ENCODE measurements at places on chromosomes 1 and 21.

GRCh38 chr1:26067432-26067911 is at the start of gene TRIM63:
Gene TRIM63 (minus strand): TSS chr1:26067630. CDS start chr1:26067494, 136 bp downstream.
- DNase-seq = no peak

DNA sequence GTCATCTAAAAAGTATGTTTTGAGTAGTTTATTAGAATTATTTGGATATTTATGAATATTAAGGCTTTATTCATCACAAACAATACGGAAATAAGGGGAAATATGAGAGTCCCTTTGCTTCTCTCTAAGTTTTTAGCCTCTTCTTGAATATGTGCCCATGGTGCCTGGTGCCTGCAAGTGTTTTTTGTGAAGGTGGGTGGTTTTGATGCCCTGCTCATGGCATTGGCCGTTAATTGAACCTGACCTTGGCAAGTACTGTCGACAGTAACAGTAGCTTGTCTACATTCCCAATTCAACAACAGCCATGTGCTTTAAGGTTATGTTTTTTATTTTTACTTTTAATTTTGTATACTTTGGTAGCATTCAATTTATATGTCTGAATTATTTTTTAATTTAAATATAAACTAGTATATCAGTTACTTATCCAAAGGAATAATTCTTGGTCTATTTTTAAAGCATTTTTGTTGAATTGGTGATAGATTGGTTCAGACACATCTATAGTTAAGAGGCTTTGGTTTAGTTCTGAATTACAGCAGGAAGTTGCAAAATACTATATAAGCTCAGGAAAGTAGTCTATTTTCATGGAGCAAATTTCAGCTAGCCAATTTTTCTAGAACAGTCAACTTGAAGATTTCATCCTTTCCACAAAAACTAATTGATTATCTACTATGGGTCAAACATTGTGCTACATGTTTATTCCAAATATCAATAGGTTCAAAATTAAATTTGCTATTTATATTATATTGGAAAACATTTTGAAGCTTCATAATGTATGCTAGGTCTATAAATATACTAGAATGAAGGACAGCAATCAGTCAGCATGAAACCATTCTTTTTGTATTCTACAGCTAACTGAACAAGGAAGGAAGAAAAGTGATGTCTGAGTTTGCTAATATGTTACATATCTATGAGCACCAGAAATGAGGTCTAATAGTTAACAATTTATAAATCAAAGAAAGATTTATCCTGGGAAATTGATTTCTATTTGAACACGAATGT is 184.4 kb downstream of the MRPL39 start:
- DNase-seq = no peak

GRCh38 chr1:220367833-220368232 is 95.6 kb upstream of the RAB3GAP2 start:
- no peak for DNase-seq

GRCh38 chr1:167362638-167363037 is 142.0 kb downstream of the POU2F1 start:
- DNase-seq = no peak

DNA sequence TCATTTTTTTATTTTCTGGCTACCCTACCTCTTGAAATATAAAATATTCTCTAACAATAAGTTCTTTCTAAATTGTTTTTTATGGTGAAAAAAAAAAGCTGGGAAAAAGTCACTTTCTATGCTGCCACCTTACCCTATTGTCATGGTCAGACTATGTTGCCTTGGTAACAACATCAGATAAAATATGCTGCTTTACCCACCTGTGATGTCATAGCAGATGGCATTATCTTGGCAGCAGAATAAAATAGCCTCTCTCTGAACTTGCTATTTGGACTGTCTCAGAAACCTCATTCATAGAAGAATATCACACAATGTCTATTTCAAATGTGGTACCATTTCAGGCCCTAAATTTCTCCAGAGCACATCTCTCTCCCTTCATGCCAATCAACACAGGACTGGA is 69.6 kb upstream of the SGIP1 start:
- no peak for DNase-seq

DNA sequence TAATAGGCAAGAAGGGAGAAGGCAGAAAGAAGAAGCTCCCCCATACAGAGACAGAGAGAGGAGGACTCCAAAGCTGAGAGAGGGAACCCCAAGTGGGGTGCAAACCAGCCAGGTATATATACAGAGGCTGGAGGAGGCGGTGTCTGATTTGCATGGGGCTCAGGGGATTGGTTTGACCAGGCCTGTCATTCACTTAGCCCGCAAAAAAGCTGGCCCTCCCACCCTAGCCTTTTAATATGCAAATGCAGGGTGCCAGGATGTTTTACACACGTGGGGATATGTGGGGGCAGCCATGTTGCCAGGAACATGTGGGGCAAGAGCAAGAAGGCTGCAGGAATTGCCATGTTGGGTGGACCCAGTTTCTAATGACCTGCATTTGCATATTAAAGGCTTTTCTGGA is 37.0 kb upstream of the TENT5B start:
- no peak for DNase-seq

DNA sequence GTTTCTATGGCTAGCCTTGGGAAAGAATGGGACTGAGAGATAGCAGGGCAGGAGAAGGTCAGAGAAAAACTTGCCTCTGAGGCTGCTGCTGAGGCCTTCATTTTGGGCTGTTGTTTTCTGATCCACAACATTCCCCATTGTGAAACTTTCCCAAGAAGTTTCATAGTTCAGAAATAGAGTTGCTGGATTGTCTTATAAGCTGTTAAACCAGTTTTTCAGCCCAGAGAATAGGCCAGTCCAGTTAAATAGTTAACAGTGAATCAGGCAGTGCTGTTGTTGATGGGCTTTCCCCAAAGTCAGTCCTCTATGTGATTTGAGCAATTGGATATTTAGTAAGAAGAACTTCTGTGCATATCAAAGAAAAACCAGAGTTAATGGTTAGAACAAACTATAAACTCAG is 77.0 kb downstream of the C21orf91 start:
- DNase-seq = no peak

DNA sequence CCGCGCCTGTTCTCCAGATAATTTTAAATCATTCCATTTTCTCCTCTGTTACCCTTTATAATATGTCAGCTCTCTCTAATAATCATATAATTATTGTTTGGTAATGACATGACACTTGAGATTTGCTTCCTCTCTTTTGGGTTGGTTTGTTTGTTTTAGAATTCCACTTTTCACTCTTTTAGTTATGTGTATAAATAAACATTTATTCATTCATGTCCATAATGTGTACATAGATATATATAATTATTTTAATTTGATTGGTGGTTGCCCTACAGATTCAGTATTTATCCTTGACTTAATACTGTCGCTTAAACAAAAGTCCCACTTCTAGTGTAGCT is 93.4 kb upstream of the FMN2 start:
- no peak for DNase-seq

DNA sequence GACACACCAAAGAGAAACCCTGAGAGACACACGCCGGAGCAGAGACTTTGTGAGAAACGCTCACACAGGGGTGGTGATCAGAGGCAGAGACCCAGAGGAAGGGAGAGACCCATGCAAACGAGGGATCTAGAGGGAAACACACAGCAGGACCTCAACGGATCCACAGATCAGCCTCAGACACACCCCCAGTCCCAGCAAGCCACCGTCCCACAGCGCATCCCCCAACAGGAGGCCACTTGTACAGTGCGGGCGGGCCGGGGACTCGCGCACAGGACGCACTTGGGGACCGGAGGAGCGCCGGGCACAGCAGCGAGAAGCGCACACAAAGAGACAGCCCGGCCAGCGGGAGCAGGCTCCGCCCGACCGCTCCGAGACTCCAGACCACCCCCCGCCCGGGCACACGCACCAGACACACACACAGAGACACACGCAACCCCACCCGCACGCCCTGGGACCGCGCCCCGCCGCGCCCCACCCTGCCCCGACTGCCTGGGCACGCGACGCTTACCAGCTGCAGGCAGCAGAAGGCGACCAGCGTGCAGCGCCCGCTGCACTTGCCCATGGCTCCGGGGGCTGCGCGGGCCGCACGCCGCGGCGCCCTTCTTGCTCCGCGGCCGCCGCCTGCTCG is 587 bp downstream of the NKAIN1 start:
- peak; percentile 43 for DNase-seq

DNA sequence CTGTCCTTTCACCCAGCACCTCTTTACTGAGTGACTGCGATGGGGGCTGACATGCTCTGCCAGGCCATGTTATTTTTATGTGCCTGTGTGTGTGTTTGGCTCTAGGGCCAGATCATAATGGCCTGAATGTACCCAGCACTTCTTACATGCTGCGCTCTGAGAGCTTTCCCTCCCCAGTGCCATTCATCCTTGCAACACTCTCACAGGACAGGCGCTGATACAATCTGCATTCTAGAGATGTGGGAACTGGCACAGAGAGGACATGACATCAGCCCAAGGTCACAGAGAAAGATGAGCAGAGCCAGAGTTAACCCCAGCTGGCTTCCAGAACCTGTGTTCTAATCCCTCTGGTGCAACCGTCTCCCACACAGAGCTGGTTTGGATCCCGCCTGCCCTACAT is 54.5 kb downstream of the ARHGEF10L start:
- DNase-seq = no peak

DNA sequence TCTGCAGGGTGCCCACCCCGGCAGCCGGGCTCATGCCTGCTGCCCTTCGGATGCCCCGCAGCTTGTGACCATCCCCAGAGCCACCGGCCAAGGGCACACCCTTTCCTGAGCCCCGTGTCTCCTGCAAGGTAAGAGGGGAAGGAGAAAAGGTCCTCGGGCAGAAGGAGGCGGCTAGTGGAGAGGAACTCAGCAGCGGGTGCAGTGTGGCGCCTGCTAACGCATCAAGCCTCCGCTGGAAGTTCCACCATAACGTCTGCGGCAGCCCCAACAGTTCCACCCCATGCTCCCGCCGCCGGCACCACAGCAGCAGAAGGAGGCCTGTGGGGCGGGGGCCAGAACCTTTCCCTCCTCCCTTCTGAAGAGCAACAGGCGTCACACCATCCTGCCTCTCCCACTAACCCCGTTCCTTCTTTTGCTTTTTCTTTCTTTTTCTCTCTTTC is 990 bp downstream of the VWA5B1 start:
- no peak for DNase-seq

- DNase-seq = no peak
These were observed 64.6 kb upstream of the TARBP1 start for GRCh38 chr1:234543442-234544086.

DNA sequence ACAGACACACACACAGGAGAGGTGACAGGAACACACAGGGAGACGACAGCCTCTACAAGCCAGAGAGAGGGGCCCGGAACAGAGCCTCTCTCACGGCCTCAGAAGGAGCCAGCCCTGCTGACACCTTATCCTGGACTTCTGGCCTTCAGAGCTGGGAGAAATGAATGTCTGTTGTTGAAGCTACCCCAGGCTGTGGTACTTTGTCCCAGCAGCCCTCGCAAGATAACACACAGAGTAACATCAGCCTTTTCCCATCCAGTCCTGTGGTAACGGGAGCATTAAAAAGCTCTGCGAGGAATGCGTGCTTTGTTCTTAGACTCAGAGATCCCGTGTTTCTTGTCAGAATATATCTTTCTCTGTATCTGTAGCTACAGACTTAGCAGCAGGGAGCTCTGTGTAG is 131.2 kb downstream of the SIM2 start:
- DNase-seq = no peak

GRCh38 chr1:161285521-161285920 is 24.2 kb downstream of the MPZ start:
- no peak for DNase-seq

DNA sequence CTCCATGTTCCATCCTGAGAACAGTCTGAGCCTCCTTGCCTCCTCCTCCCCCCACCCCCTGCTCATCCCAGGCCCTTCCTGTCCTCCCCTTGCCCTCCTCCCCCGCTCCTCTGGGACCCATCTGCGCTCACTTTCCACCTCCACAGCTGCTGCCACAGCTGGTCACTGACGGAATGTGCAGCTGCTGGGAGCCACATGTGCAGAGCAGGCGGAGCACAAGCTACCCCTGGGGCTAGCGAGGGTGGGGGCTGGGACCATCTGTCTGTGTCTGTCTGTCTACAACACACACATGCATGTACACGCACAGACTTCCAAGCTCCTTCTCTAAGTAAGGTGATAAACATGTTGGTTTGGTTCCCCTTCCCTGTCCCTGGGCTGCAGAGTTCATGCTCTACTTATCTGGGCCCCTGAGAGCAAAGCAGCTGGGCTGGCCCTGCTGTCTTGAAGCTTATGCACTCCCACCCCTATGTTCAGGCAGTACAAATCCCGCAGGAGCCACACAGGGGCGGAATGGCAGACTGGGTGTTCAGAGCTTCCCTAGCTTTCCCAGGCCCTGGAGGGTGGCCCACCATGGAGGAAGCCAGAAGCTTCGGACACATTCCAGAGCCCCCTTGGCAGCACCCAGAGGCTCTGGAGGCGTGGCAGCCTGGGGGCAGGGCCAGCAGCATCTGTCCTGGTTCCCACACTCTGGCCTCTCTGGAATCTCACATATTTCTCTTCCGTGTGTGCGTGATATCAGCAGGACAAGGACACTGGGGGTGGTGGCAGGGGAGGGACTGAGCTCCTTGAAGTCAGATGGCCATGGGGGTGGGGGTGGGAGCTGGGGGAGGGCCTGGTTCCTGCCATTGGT is 7.0 kb upstream of the HEYL start:
- no peak for DNase-seq

DNA sequence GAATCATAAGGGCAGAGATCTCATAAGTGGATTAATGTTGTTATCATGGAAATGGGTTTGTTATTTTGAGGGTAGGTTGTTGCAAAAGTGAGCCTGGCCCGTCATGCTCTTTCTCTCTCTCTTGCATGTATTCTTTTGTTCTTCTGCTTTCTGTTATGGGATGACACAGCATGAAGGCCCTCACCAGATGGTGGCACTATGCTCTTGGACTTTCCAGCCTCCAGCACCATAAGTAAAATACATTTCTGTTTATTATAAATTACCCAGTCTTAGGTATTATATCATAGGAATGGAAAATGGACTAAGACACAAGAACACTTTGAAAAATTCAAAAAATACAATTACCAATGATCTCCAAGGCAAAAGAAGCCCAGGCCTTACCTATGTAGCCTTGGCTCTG is 676.1 kb downstream of the PTPRU start:
- DNase-seq = no peak

- no peak for DNase-seq
These were observed 54.1 kb upstream of the ABCG1 start for GRCh38 chr21:42164818-42165217.

GRCh38 chr1:13583595-13583965 is at the start of gene PDPN:
Gene PDPN (plus strand): TSS chr1:13583832. CDS start chr1:13584034, 202 bp downstream.
- DNase-seq = no peak

- no peak for DNase-seq
These were observed 19.7 kb upstream of the PGBD2 start for GRCh38 chr1:248886237-248886895.

DNA sequence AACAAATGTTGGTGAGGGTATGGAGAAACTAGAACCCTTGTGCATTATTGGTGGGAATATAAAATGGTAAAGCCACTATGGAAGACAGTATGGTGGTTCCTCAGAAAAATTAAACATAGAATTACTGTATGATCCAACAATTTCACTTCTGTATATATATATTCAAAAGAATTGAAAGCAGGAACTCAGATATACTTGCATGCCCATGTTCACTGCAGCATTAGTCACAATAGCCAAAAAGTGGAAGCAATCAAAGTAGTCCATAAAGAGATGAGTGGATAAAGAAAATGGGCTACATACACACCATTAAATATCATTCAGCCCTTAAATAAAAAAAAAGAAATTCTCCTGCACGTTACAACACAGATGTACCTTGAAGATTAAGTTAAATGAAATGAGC is 34.1 kb downstream of the ABL2 start:
- DNase-seq = no peak
